HAP-1 (cell line): ENCODE measurements at places on chromosomes 16 and 17.

DNA sequence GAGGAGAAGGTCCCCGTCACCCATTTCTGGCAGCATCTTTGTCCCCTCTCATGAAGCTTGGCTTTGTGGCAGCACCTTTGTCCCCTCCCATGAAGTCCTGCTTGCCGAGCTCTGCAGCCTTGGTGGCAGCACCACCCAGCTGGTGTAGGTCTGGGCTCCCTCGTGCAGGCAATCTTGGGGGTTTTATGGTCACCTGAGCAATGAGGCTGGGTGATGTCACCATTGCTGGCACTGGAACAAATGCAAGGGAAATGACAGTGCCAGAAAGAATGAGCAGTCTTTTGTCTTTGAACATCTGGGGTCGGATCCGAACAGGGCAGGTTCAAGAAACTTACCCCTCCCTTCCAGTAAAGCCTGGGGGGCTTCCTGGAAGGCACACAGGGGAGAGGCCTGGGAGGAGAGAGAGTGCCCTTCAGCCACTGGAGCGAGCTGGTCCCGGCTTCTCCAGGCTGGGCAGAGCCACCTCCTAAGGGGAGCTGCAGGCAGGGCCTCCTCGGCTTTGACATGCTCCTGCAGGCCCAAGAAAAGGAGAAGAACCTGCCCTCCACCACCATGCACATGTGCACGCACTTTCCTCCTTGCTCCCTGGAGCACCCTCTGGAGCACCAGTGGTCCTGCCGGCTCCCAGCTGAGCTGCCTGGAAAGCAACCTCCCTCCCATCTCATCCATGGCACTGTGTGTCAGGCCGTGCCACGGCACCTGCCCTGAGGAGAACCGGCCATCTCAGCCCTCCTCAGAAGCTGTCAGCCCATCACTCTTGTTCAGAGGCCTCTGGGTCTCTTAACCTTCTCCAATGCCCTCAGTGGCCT is 16.0 kb downstream of the BTBD17 start:
- DNase-seq: no peak

- DNase-seq: peak; percentile 91
Measured at GRCh38 chr17:78365561-78366108, 5.8 kb upstream of the SOCS3 start.

GRCh38 chr16:75372236-75372856 is 61.0 kb downstream of the CFDP1 start:
- DNase-seq: no peak

GRCh38 chr17:5011928-5012327 is 14.2 kb downstream of the KIF1C start:
- DNase-seq: no peak

GRCh38 chr16:49911430-49911829 is 55.5 kb upstream of the ZNF423 start:
- no peak for DNase-seq

GRCh38 chr17:12693640-12694039 is 27.9 kb downstream of the MYOCD start:
- no peak for DNase-seq

- no peak for DNase-seq
Measured at GRCh38 chr17:28879886-28880571, 17.5 kb downstream of the FLOT2 start.

DNA sequence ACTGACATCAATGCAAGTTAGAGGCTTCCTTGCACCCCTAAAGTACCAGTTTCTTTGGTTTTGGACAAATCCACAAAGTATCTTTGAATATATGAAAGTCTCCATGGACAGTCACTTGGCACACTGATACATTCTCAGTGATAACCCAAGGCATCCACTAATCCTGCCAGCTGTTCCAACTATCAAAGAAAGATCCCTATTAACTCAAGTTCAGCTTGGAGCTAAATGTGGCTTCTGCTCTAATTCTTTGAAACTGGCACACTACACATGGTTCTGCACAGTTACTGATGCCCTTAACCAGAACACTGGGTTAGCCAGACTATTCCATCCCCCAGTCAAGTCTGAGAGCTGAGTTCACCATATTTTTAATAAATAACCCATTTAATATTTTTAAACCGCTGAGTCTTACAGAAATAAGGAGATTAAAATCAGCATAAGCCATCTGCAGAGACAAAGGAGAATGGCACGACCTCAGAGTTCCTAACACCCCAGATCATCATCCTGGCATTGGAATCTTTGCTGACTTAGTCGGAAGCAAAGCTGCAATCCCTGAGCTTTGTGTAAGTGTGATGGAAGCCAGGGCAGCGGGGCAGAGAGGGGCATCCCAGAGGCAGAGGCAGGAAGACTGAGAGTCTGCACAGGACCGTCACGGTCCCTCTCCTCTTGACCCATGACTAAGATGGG is 6.3 kb downstream of the CACNG1 start:
- DNase-seq: no peak

- DNase-seq: no peak
Measured at GRCh38 chr17:79546386-79546785, 64.5 kb downstream of the RBFOX3 start.

DNA sequence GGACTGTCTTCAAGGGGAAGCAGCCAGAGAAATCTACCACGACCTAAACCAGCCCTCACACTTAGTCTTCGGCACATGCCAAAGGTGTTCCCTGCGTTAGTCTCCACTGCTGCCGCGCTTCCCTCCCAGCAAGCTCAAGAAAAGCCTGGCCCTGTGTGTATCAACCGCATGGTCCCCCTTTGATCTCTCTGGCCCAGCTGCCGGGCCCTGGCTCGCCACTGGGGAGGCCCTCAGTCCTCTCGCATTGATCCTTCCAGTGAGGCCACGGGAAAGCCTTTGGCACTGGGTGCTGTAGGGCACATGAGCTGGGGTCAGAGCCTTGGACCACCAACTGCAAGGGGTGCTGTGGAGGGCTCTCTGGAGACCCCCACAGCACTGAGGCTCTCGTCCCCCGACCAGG is 29.6 kb upstream of the KLHDC4 start:
- DNase-seq: no peak

- DNase-seq: no peak
Measured at GRCh38 chr16:73916829-73917594, 379.6 kb upstream of the PSMD7 start.
